ENCODE measurements at places on chromosomes 12 and 14.
A peak's percentile ranks its signal among the peaks of the same experiment; 100 is the strongest.

- DNase-seq, result peak; percentile 47
Observed at GRCh38 chr14:54348001-54348611, 48.7 kb upstream of the CDKN3 start.

GRCh38 chr12:22339691-22340090 is 5.2 kb upstream of the ST8SIA1 start:
- no peak for DNase-seq

GRCh38 chr12:56017181-56017580 is 3.7 kb upstream of the IKZF4 start:
- DNase-seq, result no peak

GRCh38 chr14:95431199-95432143 is 85.0 kb downstream of the SYNE3 start:
- DNase-seq, result peak; percentile 24

- no peak for DNase-seq
Observed at GRCh38 chr12:5593086-5593485, 161.2 kb downstream of the NTF3 start.

GRCh38 chr12:12628013-12628412 is 16.3 kb downstream of the CREBL2 start:
- no peak for DNase-seq

DNA sequence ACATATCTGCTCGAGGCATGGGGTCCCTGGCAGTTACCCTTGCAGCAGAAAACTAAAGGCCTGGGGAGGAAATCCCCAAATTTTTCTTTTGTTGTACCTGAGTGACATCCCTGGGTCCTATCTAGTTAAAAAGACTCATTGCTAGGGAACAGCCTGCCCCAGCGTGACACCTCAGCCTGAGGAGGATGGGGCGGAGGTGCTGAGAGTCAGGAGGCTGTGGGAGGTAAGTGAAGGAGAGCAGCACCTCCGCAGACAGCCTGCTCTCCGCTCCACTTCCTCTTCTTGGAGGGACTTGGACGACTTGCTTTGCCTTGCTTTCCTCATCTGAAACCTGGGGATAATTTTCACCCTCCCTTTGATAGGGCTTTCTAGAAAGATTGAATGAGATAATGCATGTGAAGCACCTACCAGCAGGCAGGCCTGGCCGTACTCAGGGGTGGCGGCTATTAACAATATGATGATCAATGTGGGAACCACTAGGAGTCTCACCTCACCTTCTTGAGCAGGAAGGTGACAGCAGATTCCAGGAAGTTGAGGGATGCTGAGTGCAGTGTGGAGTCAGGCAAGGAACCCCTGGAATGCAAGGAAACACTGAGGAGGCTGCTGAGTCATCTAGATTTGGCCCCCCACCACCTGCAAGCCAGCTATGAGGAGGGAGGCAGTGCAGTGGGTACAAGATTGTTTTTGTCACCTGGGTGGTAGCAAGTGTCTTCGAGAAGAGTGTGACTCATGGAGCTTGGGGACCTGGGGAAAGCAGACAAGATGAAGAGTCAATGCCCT is 23.2 kb downstream of the UBE3B start:
- DNase-seq, result no peak

GRCh38 chr12:2494486-2495192 is 300.1 kb upstream of the FKBP4 start:
- DNase-seq, result no peak

DNA sequence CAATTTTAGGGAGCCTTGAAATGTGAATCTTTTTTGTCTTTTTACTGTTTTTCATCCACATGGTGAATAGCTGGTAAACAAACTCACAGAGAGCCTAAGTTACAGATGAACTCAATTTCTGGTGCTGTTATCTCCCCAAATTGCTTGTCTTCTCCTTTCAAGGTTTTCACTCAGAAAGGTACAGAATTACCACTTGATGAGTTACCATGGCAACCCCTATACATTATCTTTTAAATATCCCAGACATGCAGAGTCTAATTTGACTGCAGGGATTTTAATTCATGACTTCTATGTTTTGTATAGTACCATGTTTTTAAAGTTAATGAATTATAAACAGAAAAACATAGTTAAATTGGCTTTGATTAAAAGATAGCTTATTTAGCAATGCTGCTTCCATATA is 203.7 kb downstream of the PELI2 start:
- DNase-seq, result no peak

DNA sequence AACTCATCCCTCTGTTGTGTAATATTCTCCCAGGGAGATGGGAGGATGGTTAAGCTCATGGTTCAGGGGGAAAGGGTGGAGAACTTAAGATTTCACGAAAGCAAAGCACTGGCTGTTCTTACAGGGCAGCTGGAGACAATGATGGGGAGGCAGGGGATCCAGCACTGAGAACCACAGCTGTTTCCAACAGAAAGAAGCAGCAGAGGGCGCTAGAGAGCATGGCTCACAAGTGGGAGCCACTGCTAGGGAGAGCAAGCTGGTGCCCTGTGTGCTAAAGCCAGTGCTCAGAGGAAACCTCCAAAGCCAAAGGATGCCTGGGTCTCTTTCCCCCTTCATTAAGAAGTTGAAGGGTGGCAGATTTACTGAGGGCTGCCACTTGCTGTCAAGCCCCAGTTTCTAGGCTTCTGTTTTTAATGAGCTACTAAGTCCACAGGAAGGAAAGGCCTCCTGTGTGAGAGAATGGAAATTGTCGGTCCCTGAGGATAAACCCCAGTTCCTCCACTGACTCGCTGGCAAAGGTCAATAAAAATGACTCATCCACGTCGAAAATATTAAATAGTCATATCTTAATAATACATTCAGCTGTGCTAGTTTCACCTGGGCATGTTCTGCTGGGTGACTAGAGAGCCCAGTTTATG is 199.7 kb downstream of the ANO2 start:
- DNase-seq, result peak; percentile 44

GRCh38 chr12:2004113-2004929 is at the start of gene DCP1B:
DCP1B (minus strand) TSS chr12:2004457; CDS start chr12:2004431, 26 bp downstream.
- DNase-seq, result peak; percentile 95

DNA sequence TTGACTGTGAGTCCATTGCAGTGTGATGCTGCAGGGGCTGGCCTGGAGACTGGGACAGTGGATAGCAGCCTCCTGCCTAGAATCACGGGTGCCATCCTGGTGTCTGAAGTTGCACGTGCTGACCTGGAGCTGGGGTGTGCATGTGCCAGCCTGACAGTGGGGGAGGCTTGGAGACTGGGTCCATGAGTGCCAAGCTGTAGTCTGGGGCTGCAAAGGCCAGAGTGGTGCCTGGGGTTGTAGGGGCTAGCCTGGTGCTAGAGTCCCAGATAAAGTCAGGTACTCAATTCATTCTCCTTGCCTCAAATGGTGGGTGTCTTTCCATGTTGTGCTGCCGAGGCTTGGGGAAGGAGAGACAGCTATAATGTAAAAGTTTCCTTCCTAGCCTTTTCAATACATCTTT is 181.9 kb upstream of the NPAS3 start:
- no peak for DNase-seq

GRCh38 chr12:32609966-32610365 is 69.1 kb upstream of the DNM1L start:
- DNase-seq, result no peak

- DNase-seq, result no peak
Observed at GRCh38 chr12:27905285-27906126, 67.0 kb downstream of the PTHLH start.

DNA sequence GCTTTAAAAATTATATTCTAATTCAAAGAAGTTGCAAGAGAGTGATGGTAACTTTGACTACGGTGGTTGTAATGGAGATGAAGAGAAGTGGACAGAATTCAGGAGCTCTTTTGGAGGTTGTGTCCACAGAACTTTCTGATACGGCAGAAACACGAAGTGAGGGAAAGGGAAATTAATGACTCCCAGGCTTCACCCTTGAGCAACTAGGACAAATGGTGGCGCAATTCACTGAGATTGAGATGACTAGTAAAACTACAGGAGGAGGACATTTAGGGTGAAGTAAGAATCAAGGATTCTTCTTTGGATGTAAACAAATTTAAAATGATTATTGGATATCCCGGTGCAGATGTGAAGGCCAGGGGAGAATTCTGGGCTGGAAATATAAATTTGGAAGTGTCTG is 212.6 kb downstream of the PTPRO start:
- DNase-seq, result no peak

DNA sequence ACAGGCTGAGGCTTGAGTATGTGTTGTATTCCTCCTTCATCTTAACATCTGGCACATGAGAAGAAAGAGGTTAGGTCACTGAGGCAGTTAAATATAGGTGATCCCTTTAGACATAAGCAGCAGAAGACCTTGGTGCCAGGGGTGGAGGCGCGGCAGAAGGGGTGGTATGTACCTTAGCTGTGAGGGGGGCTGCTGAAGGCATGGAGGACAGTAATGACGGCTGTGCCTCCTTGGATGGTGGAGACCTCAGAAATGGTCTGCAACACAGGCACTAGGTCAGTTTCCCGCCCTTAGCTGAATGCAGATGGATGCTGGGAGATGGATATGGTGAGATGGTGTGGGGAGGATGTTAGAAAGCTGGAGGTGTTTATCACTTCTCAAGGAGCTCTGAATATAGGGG is 1.5 kb upstream of the PNMA1 start:
- no peak for DNase-seq

DNA sequence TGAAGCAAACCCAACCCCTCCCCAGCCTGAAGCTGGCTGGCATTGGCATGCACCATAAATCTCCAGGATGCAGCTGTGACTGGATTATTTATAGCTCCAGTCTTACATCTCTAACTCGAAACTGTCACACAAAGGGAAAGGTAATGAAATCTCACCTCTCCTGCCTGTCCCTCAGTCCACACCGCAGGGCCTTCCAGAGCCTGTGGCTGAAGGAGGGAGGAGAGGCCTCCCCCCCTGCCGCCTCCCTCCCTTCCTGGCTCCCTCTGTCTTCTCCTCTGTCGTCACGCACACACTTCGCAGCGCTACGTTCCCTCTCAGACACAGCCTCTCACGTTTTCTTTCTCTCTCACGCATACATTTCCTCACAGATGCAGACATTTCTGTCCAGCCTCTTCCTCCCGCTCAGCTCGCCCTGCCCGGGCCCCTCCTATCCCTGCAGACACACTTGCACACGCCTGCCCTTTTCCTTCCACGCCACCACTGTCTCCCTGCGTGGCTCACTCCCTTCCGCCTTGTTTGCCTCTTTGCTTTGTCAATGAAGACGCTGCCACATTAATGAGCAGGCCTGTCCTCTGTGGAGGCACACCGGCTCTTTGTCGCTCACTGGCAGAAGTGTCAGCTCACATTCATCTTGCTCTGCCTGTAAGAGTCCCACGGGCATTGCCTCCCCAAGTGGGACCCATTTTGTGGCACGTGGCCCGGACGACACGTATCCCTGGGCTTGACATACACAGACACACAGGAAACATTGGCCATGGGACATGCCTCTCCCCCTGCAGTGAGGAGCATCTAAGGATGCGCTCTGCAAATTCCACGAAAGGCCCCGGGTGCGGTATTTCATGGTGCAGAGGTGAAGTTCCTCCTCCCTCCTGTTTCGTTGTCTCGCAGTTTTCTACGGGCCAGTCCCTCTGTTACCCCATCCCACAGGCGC is 27.9 kb downstream of the IRF2BPL start:
- DNase-seq, result no peak

All from hematopoietic multipotent progenitor cell treated with erythropoietin and hydrocortisone succinate and interleukin-3 and kit ligand, for 15 days (in vitro differentiated cells).